ENCODE measurements at places on chromosomes 16 and 17.

DNA sequence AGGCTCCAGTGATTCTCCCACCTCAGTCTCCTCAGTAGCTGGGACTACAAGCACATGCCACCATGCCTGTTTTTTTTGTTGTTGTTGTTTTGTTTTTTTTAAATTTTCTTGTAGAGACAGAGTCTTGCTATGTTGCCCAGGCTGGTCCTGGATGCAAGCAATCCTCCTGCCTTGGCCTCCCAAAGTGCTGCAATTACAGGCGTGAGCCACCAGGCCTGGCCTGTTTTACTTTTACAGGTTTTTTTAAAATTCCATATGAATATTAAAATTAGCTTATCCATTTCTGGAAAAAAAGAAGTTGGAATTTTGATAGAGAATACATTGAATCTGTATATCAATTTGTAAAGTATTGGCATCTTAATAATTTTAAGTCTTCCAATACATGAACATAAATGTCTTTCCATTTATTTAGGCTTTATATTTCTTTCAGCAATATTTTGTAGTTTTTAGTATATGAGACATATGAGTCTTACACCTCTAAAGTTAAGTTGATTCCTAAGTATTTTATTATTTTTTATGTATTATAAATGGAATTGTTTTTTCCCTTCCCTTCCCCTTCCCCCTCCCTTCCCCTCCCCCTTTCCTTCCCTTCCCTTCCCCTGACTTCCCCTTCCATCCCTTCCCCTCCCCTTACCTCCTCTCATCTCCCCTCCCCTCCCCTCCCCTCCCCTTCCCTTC, 323.5 kb upstream of the SALL1 start:
- no peak for DNase-seq

GRCh38 chr16:85173981-85174751, 61.9 kb upstream of the CIBAR2 start:
- DNase-seq = peak; percentile 51

DNA sequence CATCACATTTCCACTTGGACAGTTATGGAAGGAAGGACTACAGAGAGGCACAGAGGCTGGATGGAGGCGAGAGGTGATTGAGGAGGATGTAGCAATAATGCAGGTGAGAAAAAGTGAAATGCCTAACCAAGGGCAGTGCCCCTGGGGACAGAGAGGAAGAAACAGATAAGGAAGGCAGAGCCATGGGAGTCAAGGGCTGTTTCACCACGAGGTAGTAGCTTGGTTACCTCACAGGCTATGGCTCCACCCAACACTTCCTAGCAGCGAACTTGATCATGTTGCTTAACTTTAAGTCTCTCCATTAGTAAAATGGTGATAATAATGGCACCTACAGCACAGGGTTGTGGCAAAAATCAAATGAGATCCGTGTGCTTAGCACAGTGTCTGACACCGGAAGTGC, 83.9 kb downstream of the YPEL2 start:
- no peak for DNase-seq

- DNase-seq = no peak
Observed at GRCh38 chr17:63381101-63381729, 64.9 kb downstream of the CYB561 start.

GRCh38 chr16:52740766-52741165, 193.8 kb upstream of the TOX3 start:
- no peak for DNase-seq

- no peak for DNase-seq
Observed at GRCh38 chr16:48136547-48137360, 19.0 kb downstream of the ABCC12 start.

DNA sequence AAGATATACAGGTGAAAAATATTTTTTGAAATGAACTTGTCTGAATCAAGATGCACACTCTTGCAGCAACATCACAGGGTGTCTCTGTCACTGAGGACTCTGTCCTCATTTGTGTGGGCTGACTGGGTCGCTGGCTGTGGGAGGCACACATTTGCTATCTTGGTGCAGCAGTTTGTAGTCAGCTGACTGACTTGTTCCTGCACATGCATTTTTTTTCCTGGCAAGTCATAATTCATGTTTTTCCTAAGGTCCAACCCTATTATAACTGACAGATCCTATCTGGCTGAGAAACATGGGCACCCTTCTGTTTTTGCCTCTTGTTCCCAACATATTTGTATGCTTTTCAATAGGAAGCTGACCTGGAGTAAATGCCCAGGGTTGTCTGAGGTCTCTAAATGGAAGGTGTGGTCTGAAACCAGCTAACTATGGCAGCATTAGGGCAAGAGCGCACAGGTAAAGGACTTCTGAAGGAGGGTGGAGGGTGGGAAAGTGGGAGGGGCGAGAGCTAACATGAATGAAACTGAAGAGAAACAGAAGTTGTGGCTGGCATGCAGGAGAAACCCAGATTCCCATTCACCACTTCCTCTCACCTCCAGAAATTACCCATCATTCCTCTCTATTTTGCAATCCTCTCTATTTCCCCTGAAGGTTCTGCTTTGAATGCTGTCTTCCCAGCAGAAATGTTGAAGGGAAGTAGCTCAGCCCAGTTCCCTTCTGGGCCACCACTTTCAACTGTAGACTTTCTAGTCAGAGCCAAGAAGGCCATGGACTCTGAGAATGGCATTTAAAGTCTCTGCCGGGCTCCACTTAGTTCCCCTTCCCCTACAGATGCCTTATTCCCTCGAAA, 166.1 kb downstream of the PRKCA start:
- DNase-seq = no peak

DNA sequence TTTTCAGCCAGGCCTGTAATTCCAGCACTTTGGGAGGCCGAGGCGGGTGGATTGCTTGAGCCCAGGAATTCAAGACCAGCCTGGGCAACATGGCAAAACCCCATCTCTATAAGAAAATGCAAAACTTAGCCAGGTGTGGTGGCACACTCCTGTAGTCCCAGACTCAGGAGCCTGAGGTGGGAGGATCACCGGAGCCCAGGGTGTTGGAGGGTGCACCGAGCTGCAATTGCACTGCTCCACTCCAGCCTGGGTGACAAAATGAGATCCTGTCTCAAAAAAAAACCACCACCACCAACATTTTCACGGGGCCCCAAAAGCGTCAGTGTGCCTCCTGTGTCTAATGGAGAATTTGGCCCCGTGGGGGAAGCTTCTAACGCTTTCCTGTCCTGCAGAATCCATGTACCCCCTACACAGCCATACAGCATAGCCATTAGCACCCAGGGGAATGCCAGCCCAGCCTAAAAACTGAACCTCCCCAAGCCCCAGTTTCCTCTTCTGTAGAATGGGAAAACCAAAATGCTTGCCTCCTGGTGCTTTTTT, 22.2 kb upstream of the MAP3K14 start:
- DNase-seq = no peak

- DNase-seq = no peak
Observed at GRCh38 chr17:40556884-40557414, 8.3 kb downstream of the CCR7 start.

- DNase-seq = peak; percentile 66
Observed at GRCh38 chr17:29597361-29598172, 4.6 kb downstream of the ANKRD13B start.

DNA sequence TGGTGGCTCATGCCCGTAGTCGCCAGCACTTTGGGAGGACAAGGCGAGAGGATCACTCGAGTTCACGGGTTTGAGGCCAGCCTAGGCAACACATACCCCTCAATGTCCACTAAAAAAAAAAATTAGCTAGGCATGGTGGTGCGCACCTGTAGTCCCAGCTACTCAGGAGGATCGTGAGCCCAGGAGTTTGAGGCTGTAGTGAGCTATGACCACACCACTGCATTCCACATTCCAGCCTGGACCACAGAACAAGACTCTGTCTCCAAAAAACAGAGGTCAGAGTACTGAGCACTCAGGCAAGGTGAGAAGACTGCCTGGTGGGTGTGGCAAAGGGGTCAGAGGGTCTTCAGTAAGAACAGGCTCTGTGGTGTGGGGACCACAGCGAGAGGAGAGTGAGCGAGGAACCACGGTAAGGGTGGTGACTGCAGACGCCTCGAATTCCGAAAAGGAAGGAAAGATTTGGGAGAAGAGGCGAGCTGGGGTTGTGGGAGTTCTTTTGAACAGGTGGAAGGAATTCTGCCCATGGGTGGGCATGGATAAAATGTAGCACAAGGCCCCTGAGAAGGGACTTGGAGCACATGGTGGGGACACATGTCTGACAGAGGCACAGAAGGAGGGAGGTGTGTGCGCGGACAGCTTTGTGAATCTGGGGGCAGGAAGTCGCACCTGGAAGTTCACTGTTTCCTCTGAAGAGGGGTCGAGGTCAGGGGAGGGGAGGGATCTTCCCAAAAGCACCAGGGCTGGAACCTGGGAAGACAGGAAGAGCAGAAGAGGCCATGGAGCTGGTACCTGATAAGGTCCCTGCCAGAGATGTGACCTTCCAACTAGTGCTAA, 134.6 kb downstream of the PARN start:
- DNase-seq = no peak

- peak; percentile 27 for DNase-seq
Observed at GRCh38 chr17:77686903-77687302, 271.6 kb upstream of the TNRC6C start.

GRCh38 chr17:35765756-35766488, 5.2 kb downstream of the C17orf50 start:
- DNase-seq = peak; percentile 32

DNA sequence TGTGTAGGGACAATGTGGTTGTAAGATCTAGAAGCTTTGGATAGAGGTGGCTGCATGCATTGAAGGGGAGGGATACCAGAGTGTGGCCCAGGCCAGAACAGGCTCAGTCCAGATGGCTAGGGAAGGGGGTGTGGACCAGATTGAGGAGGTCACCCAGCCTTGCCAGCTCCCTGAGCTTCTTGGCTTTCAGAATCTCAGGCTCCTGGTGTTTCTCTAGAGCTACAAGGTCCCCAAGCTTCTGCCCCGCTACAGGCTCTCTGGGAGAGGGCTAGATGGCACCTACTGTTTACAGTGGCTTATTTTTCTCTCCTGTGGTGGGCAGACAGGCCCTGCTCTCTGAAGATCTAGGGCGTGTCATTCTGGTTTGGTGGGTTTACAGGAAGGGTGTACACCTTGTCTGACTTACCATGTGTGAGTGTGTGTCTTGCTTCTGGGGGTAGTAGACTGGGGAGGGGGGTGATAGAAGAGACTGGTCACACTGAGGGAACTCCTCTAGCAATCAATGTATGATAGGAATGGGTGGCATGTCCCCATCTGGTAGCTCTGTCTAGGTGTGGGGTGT, 1.1 kb downstream of the RARA start:
- DNase-seq = no peak

- no peak for DNase-seq
Observed at GRCh38 chr17:73010414-73010813, 82.1 kb downstream of the SLC39A11 start.

DNA sequence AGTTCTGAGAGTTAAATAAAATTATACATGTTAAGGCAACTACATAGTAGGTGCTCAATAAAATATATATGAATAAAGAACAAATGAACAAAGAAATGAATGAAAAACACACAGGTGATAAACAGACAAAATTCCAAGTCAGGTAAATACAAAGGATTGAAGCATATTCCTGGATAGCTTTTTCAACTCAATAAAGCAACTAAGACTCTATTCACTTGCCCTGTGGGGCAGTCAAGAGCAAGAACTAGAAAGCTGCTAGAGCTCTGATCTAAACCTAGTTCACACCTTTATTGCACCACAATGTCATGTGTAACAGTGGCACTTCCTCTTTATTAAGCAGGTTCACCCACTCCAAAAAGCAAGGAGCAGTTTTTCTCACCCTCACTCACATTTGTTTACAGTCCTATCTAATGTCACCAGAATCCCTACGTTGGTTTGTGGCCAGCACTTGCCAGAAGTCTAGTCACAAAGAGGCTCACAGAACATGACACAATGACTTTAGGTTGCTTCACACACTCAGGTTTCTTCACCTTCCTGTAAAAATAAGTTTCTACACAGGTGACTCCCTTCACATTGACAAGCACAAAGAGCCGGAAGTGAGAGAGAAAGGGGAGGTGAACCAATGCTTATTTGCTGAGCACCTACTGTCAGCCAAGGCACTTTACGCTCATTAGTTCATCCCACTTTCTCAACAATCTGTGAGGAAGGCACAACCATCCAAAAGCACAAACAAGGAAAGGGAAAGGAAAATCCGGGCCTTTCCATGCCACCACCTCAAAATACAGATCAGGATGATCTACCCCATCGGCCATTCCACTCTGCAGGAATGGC, 70.8 kb downstream of the XPO6 start:
- DNase-seq = no peak

GRCh38 chr17:41943492-41943891, 13.1 kb downstream of the ODAD4 start:
- DNase-seq = no peak

GRCh38 chr17:57874434-57875289, 24.8 kb upstream of the MRPS23 start:
- DNase-seq = peak; percentile 88

DNA sequence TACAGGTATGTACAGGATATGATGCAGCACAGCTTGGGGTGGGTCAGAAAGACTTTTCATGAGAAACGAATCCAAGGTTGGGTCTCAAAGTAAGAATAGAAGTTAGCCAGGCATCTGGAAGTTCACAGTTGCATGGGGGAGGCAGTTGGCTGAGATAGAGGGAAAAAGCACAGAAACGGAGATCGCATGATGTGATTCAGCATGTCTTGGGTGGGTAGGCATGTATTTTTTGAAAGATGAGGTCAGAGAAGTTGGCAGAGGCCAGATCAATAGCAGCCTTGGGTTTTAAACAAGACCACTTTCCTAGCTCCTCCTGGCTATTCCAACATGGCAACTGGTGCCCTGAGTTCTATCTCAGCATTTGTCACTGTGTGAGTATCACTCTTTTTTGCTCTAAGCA, 67.2 kb downstream of the PCTP start:
- no peak for DNase-seq

- peak; percentile 72 for DNase-seq
Observed at GRCh38 chr16:54284319-54284930, 2.2 kb downstream of the IRX3 start.

- DNase-seq = no peak
Observed at GRCh38 chr16:27993587-27993986, 69.9 kb downstream of the GSG1L start.

DNA sequence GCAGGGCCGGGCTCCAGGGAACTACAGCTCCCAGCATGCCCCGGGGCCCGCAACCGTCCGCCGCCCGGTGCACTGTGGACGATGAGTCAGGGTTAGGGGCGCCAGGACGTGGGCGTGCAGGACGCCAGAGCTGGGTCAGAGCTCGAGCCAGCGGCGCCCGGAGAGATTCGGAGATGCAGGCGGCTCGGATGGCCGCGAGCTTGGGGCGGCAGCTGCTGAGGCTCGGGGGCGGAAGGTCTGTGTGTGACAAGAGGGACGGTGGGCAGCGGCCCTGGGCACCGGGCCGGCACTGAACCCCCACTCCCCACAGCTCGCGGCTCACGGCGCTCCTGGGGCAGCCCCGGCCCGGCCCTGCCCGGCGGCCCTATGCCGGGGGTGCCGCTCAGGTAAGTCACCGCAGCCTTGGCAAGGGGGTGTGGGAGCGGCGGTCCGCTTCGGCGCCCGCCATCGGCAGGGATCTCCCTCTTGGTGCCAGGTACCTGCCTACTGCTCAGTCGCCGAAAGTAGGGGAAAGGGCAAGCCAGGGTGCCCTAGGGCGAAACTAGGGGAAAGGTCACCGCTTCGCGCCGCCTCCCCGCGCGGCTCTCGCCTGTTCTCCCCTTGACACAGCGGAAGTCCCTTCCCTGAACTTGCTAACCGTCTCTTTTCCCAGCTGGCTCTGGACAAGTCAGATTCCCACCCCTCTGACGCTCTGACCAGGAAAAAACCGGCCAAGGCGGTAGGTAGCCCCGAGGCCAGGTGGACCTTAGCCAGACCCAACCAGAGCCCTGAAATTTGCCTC, at the start of the genes ACADVL and DLG4:
Gene ACADVL, plus strand, starts transcription at position 127 of the 781 bp plus-strand sequence. Its CDS starts 47 bp downstream, at position 174.
Gene DLG4, minus strand, starts transcription at position 25 of the 781 bp plus-strand sequence.
- DNase-seq = peak; percentile 90

Data from neural progenitor cell (in vitro differentiated cells).